ENCODE measurements at places on chromosomes 6 and 20.

GRCh38 chr6:33639559-33639958 is 18.4 kb downstream of the ITPR3 start:
- DNase-seq, result no peak

- DNase-seq, result no peak
Measured at GRCh38 chr6:75116946-75117345, 88.9 kb downstream of the COL12A1 start.

- no peak for DNase-seq
Measured at GRCh38 chr20:15655295-15655874, 917.9 kb downstream of the KIF16B start.

- DNase-seq, result no peak
Measured at GRCh38 chr6:146896062-146896813, 297.5 kb downstream of the ADGB start.

GRCh38 chr20:5357946-5358345 is 41.2 kb upstream of the PROKR2 start:
- DNase-seq, result no peak

All from CD4-positive, alpha-beta T cell treated with Interleukin-12 subunit alpha and Interleukin-12 subunit beta, for 1 hour (primary cell).